ENCODE measurements at places on chromosomes 1 and 21. TPM values are rescaled to one million over a fixed set of nuclear protein-coding genes. Genes with fewer than 3 reads are reported as not detected.

DNA sequence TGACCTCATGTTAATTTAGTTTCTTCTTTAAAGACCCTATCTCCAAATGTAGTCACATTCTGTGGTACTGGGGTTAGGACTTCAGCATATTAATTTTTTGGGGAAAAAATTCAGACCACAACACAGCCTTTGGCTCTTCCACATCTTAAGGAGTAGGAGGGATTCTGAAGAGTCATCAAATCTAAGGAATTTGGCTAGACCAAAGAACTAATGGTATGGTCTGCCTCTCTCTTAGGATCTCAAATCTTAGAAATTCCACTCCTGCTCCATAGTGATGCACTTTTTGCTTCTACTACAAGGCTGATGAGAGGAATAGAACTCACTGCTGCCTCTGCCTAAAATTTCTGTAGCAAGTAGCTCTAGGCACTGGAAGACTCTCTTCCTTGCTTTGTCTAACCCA, 80.5 kb downstream of the NGF start:
- DNase-seq: peak; percentile 63

DNA sequence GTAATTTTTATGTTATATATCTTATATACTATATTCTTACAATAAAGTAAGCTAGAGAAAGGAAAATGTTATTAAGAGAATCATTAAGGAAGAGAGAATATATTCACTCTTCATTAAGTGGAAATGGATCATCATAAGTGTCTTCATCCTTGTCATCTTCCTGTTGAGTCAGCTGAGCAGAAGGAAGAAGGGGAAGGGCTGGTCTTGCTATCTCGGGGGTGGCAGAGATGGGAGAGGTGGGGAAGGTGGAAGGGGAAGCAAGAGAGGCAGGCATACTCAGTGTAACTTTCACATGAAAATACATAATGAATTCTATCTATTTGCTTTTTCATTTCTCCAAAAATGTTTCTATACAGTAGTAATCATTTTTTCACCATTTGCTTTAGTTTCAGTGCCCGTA, 5.1 kb downstream of the DNASE2B start:
- no peak for DNase-seq

DNA sequence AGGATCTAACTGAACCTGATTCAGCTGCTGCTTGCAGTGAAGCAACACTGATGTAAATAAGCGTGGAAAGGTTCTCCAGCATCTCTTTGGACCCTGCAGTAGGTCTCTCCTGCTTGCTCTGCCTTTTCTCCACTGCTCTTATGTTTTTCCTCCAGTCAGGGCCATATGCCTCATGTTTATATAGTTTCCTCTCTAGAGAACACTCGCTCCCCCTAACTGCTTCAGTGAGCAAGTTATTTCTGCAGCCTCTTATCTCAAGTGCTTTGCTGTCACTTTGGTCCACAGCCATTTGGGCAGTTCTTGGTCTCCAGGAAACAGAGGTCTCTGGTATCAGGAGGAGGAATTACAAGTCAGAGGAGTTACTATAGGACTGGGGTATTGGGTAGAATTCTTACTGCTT, 5.3 kb downstream of the PRUNE1 start:
- peak; percentile 58 for DNase-seq

DNA sequence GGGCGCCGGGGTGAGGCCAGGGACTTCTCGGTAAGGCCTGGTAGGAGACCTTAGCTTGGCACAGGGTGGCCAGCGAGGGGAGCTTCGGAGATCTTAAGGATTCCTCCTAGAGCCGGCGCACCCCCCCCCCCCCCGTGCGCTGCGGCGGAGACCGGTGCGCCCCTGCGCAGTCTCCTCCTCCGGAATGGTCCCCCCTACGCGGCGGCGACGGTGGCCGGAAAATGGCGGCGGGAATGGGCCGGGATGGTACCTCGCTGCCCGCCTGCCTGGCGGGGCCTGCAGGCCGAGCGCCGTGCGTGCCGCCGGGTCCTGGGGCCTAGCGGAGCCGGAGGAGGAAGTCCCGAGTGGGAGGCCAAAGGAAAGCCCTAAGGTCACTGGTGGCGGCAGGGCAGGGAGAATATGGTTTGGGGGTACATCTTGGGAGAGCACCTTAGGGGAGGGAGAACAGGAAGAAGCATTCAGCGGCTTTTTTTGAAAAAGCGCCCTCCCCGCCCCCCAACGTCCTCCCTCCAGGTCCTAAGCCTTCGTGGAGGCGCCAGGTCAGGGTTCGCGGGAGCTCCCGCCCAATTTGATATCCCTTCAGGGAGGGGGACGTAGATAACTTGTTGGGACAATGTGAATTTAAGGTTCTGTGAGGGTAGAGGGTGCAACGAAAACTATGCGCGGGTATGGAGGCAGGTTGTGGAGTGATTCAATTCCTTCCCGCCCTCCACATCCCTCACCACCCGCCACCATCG, 429 bp downstream of the SRRM1 start:
- no peak for DNase-seq

DNA sequence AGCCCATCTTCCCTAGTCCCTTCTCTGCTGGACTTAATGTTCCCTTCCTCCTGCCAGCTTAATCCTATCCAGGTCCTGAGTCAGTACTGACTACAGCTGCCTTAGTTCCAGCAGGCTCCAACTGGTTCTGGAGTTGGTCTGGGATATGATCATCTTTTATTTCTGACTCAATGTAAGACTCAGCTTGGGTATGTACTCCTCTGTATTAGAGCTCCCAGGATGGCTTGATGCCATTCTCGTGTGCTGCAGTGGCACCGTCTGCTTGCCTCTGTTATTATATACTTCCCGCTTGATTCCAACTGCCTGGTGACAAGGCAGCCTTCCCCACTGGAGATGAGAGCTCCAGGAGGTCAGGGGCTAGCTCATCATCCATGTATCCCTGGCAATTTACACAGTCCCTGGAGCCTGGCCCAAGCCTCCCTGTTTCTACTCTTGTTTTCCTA, 164.4 kb upstream of the DPT start:
- peak; percentile 31 for DNase-seq

- no peak for DNase-seq
Observed at GRCh38 chr1:112776688-112777087, 61.6 kb upstream of the PPM1J start.

- DNase-seq: no peak
Observed at GRCh38 chr1:78665809-78666208, 16.2 kb downstream of the IFI44 start.

DNA sequence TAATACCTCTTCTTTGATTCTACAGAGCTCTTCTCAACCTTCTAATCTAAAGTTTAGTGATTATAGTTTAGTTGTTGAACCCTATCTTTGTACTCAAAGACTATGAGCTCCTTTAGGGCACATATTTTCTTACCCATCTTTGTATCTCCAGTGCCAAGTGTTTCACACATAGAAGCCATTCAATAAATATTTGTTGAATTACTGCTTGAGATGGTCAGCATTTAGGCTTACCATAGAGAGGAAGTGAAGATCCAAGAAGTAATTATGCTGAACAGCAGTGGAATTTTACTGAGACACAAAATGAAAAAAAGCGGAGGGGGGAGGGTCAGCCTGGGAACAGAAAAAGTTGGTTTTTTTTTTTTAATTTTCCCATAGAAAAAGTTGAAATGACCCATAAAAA, 21.9 kb downstream of the PIK3R3 start:
- DNase-seq: no peak

DNA sequence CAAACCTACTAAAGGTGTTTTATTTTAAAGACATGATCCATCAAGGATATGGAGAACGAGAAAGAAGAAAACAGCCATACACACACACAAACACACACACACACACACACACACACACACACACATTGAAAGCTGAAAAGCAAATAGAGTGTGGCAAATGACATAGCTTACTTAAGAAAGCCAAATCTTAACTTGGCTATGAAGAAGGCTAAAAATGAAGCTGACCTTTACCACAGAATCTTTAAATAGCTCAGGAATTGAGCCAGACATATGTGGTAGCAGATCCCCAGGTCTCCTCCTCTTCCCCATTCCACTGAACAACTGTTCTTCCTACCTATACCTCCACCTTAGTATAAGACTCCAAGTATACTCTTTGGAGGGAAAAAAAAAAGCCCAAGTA, 185.6 kb downstream of the CLEC20A start:
- peak; percentile 62 for DNase-seq

- DNase-seq: peak; percentile 39
Observed at GRCh38 chr1:93659822-93660503, 21.7 kb downstream of the BCAR3 start.

DNA sequence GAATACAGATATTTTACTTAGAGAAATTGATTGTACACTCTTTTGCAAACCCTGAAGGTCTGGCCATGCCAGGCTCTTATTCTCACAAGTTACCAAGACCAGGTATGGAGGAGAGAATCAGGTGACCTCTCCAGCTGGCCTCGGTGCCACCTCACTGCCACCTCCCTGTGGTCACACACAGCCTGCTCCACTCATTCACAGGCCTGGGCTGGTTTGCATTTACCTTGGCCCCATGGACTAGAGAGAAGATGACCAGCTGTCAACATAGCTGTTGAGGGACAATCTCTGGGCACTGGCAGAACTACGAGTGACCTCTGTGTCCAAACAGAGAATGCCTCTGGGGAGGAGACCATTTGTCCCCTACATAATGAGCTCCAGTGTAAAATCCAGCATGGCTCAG, 291.2 kb upstream of the RUNX1 start:
- no peak for DNase-seq

DNA sequence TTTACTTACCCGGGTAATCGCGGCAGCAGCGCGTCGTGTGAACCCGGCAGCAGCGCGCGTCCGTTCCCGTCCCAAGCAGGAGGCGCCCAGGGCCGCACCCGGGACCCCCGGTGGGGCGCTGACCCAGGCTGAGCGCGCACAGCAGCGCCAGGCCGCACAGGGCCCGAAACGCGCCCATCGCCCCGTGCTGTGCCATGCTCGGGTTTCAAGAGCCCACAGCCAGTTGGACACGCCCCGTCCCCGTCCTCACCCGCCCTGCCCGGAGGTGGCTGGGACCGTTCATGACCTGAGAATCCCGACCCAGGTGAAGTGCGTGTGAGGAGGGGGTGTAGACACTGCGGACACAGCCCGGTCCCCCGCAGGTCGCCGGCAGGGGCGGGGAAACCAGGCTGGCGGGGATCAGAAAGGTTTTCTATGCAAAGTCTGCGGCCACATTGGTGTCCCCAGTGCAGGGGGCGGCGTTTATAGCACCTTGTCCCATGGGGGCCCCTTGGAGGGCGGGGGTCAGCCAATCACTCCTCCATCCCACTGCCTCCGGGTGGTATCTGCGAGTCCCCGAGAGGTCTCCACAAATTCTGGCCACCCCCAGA, at the start of gene TNFRSF18:
Gene TNFRSF18 (minus strand): TSS at position 217 of the 590 bp plus-strand sequence. CDS start 21 bp downstream, at position 196.
- peak; percentile 17 for DNase-seq

DNA sequence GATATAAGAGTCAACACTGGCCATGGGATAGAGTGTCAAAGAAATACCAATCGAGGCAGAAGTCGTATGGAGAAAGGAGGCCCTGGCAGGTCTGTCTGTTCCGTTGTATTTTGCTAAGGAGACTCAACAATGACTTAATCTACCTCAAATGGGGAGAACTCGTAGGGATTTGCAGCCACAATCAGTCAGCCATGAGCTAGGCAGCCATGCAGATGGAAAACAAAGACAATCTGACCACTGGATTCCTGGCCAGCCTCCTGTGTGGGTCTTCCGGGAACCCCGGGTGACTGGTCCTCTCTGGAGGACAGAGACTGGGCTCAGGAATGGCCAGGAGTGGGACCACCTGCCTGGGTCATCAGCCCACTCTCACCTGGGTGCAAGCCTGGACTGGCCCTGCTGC, 167.8 kb downstream of the ETS2 start:
- no peak for DNase-seq

DNA sequence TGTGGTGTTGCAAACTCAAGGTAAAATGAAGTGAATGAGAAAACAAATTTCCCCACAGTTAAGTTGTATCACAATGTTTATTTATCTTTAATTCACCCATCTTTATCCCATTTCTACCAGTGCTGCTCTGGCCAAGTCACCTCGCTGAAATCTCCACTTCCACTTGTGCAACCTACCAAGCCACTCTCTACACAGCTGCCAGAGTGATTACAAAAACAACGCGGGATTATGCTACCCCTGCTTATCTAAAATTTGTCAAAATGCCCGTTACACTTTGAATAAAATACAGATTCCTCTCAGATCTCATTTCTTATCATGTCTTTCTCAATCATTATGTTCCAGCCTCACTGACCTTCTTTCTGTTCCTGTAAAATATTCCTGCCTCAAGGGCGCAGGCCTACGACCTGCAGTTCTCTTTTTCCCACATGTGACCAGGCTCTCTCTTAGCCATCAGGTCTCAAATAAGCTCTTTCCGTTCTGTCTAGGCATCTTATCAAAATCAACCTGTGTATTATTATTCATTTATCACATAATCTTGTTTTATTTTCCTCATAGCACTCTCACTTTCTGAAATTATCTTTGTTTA, 95.6 kb downstream of the NTMT2 start:
- no peak for DNase-seq

- DNase-seq: no peak
Observed at GRCh38 chr1:20373286-20373685, 82.6 kb downstream of the VWA5B1 start.

DNA sequence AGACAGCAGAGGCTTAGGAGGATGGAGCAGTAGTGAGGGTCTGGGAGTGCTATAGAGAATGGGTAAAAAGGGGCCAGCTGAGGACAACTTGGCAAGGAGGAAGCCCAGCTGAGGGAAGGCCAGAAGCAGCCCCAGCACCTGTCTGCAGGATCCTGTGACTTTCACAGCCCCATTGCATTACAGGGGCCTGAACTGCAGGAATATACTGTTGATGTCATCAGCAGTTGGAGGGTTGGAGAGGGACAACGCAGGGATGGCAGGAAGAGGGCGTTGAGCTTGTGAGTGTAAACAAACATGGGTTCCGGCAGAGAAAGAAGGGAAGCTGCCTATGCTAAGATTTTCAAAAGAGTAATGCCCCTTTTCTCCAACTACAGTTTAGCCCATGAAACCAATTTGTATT, 628.5 kb downstream of the SMYD3 start:
- DNase-seq: no peak

The SPRR2G gene
- total RNA-seq: not detected

The PLA2G5 gene
- total RNA-seq: 9.8 TPM

The RNU1-4 gene
- total RNA-seq: under 0.01 TPM

The RHD gene
- not detected for total RNA-seq

The LCE3A gene
- not detected for total RNA-seq

The SH2D1B gene
- total RNA-seq: not detected

The LDLRAD1 gene
- total RNA-seq: not detected

The ADORA1 gene
- 1.5 TPM for total RNA-seq

Data from fibroblast of lung (primary cell).